HEK293T (cell line): ENCODE measurements at places on chromosomes 7 and 10.
A peak's percentile ranks its signal among the peaks of the same experiment; 100 is the strongest.

- no peak for DNase-seq
Observed at GRCh38 chr10:73974309-73974946, 23.5 kb upstream of the VCL start.

DNA sequence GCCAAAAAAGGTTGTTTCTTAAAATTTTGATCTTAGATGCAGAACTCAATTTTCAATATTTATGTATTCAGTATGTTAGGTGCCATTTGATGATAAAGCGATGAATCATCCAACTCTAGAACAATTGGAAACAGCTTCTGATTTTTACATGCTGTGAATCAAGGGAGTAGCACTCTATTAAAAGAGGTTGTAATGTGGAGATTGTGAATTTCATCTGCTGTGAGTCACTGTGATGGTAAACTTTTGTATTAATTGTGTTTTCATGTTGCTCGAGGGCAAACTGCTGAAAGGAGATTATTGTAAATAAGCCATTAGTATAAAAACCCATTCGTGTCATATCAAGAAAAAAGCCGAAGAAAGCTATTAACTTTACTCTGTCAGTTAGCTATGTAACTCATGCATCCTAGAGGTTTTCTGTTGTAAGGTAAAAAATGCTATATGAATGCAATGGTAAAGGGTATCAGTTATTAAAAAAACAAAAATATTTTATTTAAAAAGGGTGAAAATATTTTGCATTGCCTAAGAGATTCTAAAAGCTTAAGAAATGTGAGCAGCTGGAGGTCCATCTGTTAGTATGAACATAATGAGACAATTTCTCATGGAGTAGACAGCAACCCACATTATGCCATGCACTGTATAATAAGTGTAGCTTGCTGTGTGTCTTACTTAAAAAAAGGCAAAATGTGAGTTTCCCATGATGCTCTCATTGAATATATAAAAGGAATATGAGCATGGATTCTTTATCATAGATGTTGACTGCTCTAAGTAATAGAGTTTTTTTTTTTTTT lies 511.0 kb upstream of the PCDH15 start:
- DNase-seq = no peak

GRCh38 chr10:104337985-104338735 lies at the start of gene ITPRIP:
Gene ITPRIP, minus strand, starts transcription at chr10:104338465. Its CDS starts 22,414 bp downstream, at chr10:104316051.
- DNase-seq = peak; percentile 70

DNA sequence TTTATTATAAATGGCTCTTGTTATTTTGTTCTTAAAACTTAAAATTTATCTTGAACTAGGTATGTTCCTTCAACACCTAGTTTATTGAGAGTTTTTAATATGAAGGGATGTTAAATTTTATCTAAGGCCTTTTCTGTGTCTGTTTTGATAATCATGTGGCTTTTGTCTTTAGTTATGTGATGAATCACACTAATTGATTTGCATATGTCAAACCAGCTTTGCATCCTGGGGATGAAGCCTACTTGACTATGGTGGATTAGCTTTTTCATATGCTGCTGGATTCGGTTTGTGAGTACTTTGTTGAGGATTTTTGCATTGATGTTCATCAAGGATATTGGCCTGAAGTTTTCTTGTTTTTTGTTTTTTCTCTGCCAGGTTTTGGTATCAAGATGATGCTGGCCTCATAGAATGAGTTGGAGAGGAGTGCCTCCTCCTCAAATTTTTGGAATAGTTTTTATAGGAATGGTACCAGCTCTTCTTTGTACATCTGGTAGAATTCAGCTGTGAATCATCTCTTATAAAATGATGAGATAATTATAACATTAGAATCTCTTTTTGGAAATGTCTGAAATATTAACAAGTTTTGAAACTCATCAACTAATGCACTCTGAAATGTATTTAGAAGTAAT lies 78.7 kb upstream of the AGR3 start:
- DNase-seq = no peak

- no peak for DNase-seq
Observed at GRCh38 chr7:82506702-82507101, 63.1 kb upstream of the CACNA2D1 start.
